ENCODE measurements at places on chromosomes 3 and 15.

DNA sequence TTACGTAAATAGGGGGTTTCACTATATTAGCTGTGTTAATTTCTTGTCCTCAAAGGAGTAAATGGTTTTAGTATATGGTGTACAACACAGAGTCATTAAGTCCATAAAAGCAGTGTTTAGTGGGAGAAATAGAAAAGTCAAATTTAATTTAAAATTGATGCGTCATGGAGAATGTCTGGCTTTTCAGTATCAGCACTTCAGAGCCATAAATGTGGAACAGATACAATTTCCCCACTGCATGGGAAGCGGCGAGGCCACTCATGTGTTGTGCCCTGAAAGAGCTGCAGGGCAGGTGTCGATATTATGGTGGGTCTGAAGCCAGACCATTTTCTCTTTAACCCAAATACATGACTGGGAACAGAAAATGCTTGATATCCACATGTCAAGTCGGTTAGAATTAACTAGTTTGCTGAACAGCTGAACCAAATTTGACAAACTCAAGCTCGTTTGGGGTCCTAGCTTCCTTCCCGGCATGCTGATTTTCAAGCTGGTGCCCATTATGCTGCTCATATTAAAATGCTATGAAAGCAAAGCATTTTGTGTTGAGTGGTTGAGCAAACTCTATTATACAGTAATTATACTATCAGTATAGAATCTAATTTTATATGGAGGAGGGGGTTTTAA, 364.6 kb upstream of the TBL1XR1 start:
- DNase-seq, result no peak

DNA sequence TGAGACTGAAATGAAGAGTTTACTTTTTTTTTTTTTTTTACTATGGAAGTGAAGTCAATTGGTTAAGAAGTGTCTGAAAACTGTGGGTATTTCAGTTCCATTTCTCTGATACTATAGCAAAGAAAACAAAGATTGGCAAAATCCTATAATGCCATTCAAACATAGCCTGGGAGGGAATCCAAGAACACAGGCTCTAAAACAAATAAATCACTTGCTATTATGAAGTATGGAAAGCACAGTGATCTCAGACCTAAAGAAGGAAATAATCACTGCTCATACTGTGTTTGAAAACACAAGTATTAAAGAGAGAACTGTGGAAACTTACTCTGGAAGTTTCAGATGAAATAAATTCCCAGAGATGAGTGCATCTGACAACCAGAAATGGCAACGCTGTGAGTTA, 12.0 kb downstream of the SAMMSON start:
- DNase-seq, result no peak

DNA sequence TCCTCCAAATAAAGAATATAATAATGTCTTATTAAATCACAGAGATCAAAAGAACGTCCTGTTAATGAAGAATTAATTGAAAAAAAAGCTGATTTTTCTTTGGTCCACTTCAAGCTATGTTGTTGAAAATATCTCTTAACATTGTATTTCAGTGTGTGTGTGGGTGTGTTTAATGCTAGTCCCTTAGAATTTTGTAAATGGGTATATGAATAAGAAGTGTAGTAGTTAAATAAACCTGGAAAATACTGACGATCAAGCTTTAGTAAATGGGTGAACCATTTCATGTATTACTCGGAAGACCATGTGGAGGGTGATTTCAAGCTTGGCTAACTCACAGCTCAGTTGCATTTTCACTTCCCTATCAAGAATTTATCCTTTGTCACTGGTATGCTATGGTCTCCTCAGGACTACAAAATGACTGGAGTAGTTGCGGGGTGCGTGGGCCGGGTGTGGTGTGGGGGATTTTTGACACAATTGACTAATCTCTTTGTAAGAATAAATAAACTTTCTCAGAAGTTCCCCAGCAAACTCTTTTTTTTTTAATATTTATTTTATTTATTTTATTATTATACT, 586.4 kb downstream of the GRM7 start:
- no peak for DNase-seq

DNA sequence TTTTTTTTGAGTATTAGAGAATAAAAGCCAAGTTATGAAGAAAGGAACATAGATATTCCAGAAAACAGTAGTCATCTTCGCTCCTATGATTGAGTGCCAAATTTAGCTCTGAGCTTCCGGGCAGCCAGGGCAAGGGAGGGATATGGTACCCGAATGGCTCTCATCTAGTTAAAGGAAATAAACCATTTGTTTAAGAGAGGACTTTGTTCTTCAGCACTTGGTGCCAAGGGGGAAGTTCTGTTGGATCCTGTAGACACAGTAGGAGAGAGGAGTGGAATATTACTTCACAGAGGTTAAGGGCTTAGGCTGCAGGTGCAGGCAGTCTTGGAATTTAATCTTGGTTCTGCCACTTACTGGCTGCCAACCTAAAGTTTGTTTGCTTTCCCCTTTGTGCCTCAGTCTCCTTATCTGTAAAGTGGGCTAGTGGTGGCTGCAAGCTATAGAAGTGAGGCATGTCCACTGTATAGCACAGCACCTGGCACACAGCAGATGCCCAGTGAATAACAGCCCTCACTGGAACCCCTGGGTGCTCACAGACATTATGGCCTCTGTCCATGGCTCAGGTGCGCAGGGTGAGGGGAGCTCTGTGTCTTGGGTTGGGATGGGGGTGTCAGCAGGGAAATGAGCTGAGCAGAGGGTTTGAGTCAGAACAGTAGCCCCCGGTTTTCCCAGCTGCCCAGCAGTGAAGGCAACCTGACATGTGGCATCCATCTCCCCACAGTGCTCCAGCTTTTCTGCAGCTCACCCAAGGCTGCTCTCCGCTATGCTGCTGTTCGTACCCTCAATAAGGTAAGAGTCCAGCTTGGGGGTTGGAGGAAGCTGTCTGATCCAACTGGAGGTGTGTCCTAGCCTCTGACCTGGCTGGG, 10.4 kb downstream of the COPG1 start:
- no peak for DNase-seq

DNA sequence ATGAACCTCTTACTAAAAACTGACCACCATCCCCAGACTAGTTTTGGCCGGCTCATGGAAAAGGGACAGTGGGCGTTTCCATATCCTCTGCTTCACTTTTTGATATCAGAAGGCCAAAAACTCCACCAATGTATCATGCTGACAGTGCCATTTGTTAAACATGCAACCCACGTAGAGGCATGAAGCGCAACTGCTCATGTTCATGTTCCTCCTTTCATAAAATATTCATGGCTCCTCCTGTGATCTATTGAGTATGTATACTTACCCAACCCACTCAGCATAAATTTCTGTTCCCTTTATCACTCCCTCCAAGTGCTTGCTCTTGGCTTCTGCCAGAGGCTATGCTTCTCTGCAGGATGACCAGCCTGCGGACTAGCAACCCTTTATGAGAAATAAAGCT, 58.7 kb upstream of the TGFBR2 start:
- no peak for DNase-seq

Data from NCI-H774 (cell line).